ENCODE measurements at places on chromosomes 3 and 15.

- no peak for DNase-seq
These were observed 15.1 kb downstream of the DUSP7 start for GRCh38 chr3:52041118-52041731.

DNA sequence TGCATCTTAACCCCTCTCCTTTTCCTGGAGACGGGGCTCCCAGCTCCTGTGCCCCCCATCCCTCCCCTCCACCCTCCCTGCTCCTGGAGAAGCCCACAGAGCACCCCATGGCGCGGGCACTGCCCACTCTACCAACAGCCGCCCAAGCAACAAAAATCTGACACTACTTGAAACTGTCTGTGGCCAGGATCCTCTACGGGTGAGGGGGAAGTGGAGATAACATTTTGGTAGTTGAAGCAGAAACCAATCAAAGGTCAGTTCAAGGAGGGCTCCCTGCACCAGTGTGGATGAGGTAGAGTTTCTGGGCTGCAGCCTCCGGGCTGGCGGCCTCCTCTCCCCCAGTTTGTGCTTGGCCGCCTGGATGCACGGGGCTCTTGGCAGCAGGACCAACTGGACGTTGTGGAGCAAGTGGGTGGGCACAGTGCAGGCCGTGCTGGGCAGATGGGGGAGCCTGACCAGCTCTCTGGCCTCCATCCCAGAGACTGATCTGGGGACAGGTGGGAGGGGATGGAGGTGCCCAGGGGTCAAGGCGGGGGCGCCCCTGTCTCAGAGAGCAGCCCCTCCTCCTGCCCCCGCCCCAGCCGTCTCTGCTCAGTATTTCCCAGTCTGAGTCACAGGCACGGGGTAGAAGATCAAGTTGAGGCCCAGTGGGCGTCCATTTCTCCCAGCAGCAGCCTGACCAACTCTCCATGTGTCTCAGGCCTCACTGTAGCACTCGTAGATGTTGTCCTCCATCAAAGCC lies 12.8 kb downstream of the H1-8 start:
- no peak for DNase-seq

GRCh38 chr3:128070898-128071591 lies 18.8 kb downstream of the SEC61A1 start:
- no peak for DNase-seq

DNA sequence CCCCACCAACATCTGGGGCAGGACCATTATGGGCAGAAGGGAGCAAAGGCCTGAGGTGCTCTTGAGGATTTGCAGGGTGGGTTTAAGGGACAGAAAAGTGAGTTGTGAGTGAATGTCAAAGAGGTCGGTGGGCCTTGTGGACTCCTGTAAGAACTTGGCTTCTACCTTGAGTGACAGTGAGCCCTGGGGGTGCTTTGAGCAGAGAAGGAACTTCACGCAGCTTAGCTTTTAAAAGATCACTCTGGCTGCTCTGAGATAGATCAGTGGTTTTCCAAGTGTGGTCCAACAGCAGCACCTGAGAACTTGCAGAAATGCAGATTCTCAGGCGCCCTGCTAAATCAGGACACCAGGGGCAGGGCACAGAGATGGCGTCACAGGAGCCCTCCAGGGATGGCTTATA lies 15.3 kb upstream of the ALAS1 start:
- no peak for DNase-seq

DNA sequence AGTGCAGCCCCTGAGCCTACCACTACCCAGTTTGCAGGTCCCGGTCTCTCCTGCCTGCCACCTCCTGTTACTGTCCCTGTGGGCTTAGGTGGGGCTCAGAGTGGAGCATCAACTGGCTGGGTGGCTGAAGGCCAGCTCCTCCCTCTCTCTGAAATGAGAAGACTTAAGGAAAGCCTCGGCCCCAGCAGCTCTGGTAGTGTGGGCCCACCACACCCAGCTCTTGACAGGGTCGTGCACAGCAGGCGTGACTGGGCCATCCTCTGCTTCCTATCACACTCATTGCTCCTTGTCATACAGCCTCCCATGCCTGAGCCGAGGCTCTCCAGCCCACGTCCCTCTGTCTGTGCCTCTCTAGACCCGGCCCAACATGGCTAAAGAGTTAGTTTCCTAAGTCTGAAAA lies 142.7 kb upstream of the LINGO1 start:
- no peak for DNase-seq

- DNase-seq: no peak
These were observed 60.9 kb downstream of the UMPS start for GRCh38 chr3:124791142-124791541.

- DNase-seq: no peak
These were observed 59.9 kb downstream of the SSUH2 start for GRCh38 chr3:8584661-8585060.

DNA sequence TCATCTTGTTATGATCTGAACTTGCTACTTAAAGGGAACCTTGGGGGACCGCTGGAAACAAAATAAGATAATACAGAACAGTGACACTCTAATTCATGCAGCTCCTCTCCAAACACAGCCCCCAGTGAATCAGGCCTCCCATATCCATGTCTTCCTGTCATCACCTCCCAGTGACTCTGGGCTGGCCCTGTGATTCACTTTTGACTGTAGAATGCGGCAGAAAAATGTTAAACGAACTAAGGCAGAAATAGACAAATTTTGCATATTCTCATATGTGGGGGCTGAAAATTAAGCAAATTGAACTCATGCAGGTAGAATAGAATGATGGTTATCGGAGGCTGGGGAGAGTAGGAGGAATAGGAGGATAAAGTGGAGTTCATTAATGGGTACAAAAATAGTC lies 20.2 kb upstream of the GADL1 start:
- DNase-seq: no peak

DNA sequence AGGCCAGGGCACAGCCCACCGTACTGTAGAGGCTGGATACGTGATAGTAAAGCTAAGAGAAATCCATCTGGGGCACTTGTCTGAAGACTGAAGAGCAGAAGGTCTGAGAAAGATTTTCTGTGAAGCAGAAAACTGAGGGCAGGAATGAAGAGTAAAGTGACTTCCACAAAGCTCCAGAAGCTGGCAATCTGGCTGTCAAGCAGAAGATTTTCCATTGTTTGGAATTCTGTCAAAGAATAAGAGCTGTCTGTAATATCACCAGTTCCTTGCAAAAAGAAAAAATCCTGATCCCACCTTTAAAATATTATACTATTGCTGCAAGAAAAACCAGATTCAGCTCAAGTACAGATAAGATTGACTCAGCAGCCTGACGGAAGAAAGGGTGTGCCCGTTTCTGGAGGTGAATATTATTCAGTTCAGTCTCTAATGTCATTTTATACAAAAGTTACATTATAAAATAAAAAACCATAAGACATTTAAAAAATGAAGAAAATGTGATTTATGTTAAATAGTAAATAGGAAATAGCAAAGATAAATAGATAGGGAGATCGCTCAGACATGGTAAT lies 550.4 kb upstream of the SGO1 start:
- DNase-seq: no peak

DNA sequence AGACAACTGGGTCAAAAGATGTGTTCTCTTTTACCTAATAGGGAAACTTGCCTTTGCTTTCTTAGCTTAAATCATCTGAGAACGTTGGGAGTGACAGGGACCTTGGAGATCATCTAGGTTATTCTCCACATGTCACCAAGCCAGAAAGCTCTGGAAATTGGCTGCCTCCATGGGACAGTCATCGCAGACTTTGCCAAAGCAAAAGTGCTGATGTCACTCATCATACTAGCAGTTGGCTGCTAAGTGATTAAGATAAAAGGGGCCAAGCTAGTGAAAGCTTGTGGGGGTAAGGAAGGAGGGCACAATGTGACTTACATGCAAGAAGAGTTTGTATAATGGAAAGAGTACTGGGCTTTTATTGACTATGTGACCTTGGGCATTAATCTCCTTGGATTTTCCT lies 198.0 kb upstream of the PFN2 start:
- no peak for DNase-seq

DNA sequence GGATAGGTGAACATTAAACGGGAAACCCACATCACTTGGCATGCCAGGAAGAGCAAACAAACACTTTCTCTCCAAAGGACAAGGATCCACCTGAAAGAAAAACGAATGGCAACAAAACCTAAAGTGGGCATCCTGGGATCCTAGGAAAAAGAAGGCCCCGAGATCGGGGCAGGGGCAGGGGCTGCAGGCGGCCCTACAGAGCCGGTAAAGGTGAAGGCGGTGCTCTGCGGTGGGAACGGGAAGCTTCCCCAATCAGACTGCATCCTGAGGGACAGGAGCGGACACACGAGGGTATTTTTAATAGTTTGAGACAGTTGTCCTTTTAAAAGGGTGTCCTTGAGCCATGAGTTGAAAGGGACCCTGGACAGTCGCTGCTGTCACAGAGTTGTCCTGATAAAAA lies 24.9 kb upstream of the GABRA5 start:
- no peak for DNase-seq

DNA sequence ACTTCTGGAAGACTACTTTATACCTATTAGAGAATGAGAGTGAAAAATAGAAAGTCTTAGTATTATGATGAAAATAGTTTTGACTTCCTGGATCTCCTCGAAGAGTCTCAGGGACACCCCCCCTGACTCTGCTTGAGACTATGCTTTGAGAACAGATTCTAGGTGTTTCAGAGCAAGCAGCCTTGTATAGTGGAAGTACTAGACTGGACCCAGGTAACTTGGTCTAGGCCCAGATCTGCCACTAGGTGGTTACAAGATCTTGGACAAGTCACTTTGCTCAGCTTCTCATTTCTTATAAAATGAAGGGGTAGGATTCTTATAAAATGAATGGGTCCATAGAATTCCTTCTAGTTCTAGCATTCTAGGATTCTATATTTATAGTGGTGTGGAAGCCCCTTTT lies 9.1 kb downstream of the ABHD5 start:
- no peak for DNase-seq

GRCh38 chr3:164806188-164806587 lies 272.1 kb downstream of the SI start:
- no peak for DNase-seq

GRCh38 chr3:102471491-102471890 lies 36.7 kb downstream of the ZPLD1 start:
- DNase-seq: no peak

DNA sequence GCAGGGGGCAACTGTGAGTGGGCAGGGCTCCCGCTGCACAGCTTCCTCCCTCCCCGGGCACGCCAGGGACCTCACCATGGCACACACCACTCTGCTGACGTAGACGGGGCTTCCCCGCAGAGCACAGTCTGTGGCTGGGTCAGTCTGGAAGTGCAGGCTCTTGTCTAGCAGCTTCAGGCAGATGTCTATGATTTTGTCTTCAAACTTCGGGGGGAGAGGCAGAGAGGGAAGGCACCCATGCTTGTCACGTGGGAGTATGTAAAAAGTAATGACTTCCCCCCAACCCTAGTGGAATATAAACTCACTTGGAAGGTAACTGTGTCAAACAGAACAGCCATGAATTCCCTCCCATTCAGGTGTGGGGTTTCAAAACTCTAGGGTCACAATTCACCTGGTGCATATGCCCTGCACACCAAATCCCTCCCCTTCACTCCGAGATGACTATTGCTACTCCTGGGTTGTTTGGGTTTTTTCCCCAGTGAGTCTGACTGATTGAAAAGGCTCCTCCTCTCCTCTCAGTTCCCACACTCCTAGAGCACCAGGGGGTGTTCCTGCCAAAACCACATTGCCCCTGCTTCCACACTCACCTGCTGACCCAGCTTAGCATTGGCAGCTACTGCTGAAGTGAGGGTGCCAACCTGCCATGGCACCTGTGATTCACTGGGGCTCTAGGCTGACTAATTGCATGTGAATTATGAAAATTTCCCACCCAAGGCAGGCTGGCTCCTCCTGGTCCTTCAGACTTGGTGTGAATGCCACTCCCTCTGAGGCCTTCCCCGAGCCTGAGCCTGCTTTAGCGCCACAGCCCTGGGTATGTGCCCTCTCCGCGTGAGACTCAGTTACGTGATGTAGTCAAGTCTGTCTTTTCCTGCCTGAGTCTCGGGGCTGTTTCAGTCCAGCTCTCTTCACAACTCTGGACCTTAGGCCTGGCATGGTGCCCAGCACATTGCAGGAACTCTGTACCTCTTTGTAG lies 13.0 kb downstream of the TGM5 start:
- DNase-seq: no peak

- DNase-seq: no peak
These were observed 86.3 kb downstream of the SH3GL3 start for GRCh38 chr15:83533410-83533962.

DNA sequence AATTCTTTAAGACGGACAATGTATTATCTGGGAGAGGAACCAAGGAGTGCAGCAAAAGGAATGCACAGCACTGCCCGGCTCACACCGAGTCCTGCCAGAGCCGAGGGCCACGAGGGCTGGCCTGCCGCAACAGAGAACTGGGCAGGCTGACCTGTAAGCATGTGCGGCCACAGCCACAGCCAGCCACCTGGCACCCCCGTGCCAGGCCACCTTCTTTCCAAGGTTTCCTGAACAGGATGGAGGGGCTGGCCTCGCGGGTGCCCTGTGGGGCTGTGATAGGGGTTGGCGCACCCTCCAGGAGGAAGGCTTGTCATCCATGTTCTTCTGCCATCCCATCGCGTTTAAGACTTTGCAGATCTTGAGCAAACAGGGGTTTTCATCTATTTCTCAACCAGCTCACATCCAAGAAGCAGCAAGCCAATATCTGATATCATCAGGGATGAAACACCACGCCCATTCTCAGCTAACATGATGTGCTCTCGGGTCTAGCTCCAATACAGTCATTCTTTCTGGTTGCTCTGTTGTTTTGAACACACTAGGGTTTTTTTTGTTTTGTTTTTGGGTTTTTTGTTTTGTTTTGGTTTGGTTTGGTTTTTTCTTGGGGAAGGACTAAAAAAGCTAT lies 10.2 kb downstream of the CA12 start:
- DNase-seq: no peak

Data from neural crest cell (in vitro differentiated cells).